Psoas muscle (tissue), 8 donors: ENCODE measurements at places on chromosomes 16 and 17. TPM values are rescaled to one million over a fixed set of nuclear protein-coding genes. Genes with fewer than 3 reads are reported as not detected.

GRCh38 chr16:66843191-66843590, 1.0 kb upstream of the CA7 start:
- DNase-seq = no peak

Gene SLC16A6
- total RNA-seq = 0.82 TPM

- DNase-seq = no peak
Measured at GRCh38 chr16:81821436-81822128, 42.5 kb downstream of the PLCG2 start.

Gene HAP1
- total RNA-seq = 0.06 TPM

Gene GAST
- not detected for total RNA-seq

GRCh38 chr17:64491034-64491860, 5.6 kb downstream of the POLG2 start:
- DNase-seq = no peak

DNA sequence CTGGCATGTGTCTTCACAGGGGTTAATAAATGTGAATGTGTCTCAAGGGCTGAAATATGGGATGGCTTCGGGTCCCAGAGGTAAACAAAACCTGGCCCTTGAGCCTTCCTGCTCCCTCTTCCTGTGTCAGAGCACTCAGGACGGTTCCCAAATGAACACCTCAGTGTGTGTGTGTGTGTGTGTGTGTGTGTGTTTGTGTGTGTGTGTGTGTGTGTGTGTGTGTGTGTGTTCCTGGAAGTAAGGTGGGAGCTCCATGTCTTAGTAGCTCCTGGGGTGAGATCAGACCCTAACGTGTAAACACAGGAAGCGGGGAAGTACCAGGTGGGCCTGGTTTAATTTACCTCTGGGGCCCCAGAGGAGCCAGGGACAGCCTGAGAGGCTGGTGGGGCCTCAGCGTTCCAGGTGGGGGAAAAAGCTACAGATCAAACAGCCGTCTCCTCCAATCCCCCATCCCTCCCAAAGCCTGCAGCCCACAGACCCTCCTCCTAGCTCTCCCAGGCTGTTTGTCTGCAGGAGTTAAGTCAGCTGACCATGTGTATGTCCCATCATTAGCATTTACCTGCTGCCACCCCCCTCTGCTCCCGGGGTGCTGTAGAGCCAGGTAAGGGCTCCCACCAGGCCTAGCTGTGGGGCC, 6.1 kb downstream of the KIF19 start:
- DNase-seq = no peak

GRCh38 chr16:8929086-8929748, 34.5 kb downstream of the USP7 start:
- no peak for DNase-seq

DNA sequence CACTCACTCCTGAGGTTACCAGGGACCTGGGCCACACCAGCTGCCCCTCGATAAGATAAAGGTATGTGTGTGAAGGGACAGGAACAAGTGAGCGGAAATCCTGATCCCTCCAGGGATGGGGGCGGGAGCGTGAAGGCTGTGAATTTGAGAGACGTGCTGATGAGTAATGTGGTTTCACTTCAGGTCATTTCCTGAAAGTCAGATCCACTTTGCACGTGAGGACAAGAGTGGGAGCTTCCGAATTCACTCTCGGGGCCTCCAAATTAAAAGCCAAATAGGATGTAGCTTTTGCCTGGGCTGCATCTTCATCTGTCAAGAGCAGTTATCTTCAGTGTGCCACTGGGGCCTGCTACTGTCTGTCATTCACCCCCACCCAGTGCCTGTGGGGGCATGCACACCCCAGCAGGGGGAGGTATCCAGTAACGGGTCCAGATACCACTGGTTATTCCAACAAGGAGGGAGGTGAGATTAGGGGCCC, 87.4 kb upstream of the LHX1 start:
- no peak for DNase-seq

GRCh38 chr17:65527381-65527780, 34.1 kb downstream of the AXIN2 start:
- DNase-seq = no peak

Gene NRN1L
- total RNA-seq = 1.1 TPM

- no peak for DNase-seq
Measured at GRCh38 chr17:6279659-6280058, 155.3 kb downstream of the AIPL1 start.

Gene CPHXL2
- total RNA-seq = not detected
